Bladder microvascular endothelial cell (primary cell): ENCODE measurements at places on chromosomes 7 and 10. TPM values are rescaled to one million over a fixed set of nuclear protein-coding genes. Genes with fewer than 3 reads are reported as not detected.

SRRM3 gene
- 0.49 and 2.5 TPM in 2 replicates for total RNA-seq

NPTX2 gene
- 0.69 and 0.97 TPM in 2 replicates for total RNA-seq

CDK14 gene
- total RNA-seq, result 4.2 and 4.3 TPM in 2 replicates

ZSCAN21 gene
- 5.8 and 8.4 TPM in 2 replicates for total RNA-seq

FOXP2 gene
- 0.32 and 8.6 TPM in 2 replicates for total RNA-seq

COL26A1 gene
- total RNA-seq, result 0.13 TPM in 1 of 2 replicates, not detected in the other

SCIN gene
- 0.13 and 0.49 TPM in 2 replicates for total RNA-seq

C10orf143 gene
- 0.16 and 0.25 TPM in 2 replicates for total RNA-seq

SMKR1 gene
- total RNA-seq, result 0.16 and 0.38 TPM in 2 replicates

GIMAP6 gene
- 136 and 201 TPM in 2 replicates for total RNA-seq

SSMEM1 gene
- not detected in 2 replicates for total RNA-seq

NUDT13 gene
- 1.4 and 1.9 TPM in 2 replicates for total RNA-seq
